ENCODE measurements at places on chromosomes 11 and 22.

GRCh38 chr22:49601614-49602321, 225.9 kb downstream of the BRD1 start:
- DNase-seq = no peak

GRCh38 chr11:11732116-11732515, 109.7 kb upstream of the USP47 start:
- no peak for DNase-seq

DNA sequence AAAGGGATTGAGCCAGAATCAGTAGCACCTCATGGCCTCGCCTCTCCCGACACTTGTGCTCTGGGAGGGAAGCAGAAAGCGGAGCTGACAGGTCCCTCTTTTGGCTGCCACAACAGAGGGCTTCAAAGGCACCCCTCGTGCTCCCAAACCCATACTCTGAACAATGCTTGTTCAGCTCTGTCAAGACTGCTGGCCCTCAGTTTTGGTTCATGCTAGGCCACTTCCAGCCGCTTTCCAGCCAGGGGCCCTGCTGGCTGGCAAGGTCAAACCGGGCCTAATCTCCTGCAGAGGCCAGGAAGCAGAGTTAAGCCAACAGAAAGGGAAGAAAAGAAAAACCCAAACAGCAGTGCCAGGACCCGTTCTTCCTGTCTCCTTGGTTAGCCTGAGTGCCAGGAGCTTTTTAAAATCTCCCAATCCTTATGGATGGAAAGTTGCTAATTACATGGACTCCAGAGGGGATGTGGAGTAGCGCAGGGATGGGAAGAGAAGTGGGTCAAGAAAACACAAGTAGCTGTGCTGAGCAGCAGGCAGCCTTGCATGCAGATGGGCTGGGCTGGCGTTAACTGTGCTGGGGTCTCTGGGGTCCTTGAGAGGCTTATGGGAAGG, 150.6 kb downstream of the GRIK4 start:
- no peak for DNase-seq

DNA sequence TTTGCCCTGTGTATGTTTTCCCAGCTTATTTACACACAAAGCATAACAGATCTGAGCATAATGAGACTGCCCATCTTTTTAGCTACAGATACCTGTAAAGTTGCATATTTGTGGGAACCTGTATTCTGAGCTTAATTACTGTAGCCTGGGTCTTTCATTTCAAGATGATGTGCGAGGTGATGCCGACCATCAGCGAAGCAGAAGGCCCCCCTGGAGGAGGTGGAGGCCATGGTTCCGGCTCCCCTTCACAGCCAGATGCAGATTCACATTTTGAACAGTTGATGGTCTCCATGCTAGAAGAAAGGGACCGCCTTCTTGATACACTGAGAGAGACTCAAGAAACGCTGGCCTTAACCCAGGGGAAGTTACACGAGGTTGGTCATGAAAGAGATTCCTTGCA, 1.5 kb downstream of the PPFIA1 start:
- no peak for DNase-seq

DNA sequence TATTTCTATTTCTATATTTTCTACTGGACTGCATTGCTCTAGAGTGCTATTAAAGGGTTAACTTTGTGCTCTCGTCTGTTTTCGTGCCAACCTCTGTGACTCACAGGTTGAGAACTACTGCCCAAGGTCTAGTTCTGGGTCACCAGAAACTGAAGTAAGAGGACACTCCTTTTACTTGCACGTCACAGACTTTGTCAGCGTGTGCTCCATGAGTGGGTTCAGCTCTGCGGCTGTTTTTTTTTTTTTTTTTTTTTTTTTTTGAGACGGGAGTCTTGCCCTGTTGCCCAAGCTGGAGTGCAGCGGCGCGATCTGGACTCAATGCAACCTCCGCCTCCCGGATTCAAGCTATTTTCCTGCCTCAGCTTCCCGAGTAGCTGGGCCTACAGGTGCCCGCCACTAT, 49.8 kb downstream of the CLMP start:
- DNase-seq = no peak

DNA sequence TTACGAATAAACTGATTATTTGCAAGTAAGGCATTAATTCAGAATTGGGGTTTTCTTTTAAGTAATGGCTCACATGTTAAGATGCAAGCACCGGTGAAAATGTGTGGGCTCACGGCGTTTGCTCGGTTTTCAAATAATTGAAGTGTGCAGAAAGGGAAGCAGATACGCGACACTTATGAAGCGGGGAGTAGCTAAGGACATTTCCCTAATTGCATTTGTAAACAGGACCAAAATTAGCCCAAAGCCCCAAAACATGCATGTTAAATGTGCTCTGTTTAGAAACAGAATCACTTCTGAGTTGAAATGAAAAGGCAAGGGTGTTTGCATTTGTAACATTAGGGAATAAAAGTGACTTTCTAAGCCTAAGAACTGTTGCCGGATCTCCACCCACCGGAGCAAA, 61.3 kb downstream of the ELFN2 start:
- no peak for DNase-seq

GRCh38 chr11:84413549-84413948, 1127.4 kb upstream of the CCDC90B start:
- DNase-seq = no peak

- no peak for DNase-seq
These were observed 117.4 kb upstream of the PARVA start for GRCh38 chr11:12259956-12260355.

GRCh38 chr22:19877626-19878339, 23.1 kb upstream of the GNB1L start:
- DNase-seq = no peak

DNA sequence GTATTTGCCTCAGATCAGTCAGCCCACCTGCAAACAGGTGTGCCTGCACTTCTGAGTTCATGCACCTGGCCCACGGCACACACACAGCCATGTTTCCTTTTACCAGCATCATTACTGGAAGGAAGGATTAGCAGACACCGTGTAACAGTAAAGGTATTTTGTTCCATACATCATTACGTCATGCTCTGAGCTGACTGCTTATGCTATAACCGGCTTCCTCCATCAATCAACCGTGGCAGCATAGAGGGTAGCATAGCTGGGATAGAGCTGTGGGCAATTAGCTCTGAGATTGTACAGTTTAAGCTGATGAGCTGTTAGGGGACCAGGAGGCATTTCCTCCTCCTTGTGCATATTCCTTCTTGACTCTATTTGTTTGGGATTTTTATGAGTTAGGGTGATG, 102.4 kb downstream of the ME3 start:
- no peak for DNase-seq

GRCh38 chr11:131889760-131890581, 519.6 kb downstream of the NTM start:
- DNase-seq = peak; percentile 11

- DNase-seq = no peak
These were observed 6.9 kb downstream of the CADM1 start for GRCh38 chr11:115497303-115497702.

GRCh38 chr11:82865841-82866240, 34.4 kb downstream of the PRCP start:
- no peak for DNase-seq

GRCh38 chr22:36143956-36144355, 16.6 kb downstream of the APOL3 start:
- no peak for DNase-seq

DNA sequence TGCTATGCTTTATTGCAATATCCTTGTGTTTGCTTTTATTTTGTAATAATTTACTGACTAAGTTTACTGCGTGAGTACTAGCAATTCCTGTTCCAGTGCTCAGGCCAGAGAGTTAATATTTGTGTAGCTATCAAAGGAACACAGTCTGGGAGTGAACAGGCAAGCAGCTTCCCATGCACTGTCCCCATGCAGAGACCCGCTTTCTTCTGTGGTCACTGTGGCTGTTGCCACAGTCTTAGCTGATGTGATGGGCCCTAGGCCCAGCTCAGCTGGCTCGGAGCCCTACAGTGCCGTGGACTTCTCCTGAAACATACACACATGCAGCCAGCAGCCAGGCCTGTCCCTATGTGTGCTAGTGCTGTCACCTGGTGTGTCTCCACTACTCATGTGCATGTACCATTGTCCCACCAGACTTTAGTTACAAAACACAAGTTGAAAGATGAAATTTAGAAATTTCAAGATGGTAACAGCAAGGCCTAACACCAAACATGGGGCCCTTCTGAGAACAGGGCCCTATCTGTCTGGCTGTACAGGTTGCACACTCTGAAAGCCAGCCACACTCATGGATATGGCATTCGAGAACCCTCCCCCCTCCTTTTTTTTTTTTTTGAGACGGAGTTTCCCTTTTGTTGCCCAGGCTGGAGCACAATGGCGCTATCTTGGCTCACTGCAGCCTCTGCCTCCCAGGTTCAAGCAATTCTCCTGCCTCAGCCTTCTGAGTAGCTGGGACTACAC, 12.3 kb upstream of the SCUBE2 start:
- no peak for DNase-seq

- peak; percentile 2 for DNase-seq
These were observed at the start of gene GNAZ for GRCh38 chr22:23070418-23071229. TSS of gene GNAZ (plus strand) at chr22:23070519. CDS start at chr22:23095696, 25,177 bp downstream.

- no peak for DNase-seq
These were observed 161.2 kb downstream of the CTTN start for GRCh38 chr11:70559516-70559915.

DNA sequence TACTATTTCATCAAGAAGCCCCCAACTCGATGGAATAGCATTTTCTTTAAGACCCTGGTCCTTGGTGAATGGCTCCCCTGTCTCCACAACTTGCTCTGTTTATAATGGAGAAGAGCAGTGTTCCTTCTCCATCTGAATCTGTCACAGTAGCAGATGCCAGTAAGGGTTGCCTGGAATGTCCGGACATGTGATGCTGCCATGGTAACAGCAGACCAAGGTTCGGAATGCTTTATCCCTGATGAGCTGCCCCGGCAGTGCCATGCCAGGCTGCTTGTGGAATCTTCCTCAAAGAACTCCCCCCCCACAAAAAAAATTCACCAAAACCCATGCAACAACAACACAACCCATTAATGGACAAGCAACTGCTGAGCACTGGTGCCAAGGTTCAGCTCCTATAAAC, 72.5 kb downstream of the KCNC1 start:
- DNase-seq = no peak

- DNase-seq = no peak
These were observed 15.5 kb downstream of the SLC37A2 start for GRCh38 chr11:125078516-125079140.

DNA sequence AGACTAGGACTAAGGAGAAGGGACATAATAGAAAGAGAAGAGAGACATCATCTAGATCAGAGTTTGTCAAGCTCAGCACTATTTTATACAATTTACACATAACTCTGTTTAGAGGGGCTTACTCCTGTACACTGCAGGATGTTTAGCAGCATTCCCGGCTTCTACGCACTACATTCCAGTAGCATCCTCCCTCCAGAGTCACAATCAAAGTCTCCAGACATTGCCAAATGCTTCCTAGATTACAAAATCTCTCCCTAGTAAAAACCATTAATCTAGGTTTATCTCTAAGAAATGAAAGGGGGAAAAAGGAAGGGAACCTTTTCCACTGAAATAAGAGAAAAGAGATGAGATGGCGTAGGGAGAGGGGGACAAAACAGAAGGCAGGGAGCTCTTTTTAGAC, 4.0 kb downstream of the USP28 start:
- no peak for DNase-seq

DNA sequence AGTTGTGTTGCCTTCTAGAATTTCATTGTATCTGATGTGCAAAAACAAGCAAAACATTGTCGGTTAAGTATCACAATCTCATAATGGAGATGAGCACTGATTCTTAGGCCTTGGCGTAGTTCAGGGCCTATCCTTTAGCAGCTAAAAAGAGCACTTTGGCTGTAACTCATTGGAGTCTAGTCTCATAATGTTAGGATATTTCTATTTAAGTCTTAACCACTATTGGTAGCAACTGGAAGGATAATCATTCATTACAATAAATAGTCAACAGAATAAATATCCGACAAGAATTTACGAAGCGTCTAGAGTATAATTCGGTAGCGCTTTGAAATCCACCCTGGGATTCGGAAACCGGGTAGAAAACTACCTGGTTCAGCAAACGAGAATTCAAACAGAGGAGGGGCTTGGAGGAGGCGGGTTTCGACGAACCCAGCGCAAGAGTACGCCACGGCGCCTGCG, 461 bp upstream of the EED start:
- peak; percentile 80 for DNase-seq

GRCh38 chr11:91173701-91174100, 950.9 kb upstream of the CHORDC1 start:
- DNase-seq = no peak

GRCh38 chr22:39017596-39018365, 3.1 kb upstream of the APOBEC3D start:
- DNase-seq = no peak

DNA sequence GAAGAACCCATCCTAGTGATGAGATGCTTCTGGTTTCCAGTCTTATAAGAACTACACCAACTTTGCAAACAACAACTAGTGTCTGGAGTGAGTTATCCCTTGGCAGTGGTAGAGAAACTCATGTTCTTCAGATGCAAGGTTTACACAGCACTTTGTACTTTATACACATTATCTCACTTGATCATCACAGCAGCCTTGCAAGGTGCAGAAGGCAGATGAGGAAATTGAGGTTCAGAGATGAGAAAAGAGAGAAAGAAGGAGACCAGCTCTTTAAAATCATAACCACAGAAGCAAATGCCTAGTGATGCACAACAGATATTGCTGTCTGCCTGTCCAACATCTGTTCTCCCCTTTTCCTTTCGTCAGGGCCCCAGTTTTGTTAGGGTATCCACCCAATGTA, 16.7 kb upstream of the CD44 start:
- DNase-seq = no peak

DNA sequence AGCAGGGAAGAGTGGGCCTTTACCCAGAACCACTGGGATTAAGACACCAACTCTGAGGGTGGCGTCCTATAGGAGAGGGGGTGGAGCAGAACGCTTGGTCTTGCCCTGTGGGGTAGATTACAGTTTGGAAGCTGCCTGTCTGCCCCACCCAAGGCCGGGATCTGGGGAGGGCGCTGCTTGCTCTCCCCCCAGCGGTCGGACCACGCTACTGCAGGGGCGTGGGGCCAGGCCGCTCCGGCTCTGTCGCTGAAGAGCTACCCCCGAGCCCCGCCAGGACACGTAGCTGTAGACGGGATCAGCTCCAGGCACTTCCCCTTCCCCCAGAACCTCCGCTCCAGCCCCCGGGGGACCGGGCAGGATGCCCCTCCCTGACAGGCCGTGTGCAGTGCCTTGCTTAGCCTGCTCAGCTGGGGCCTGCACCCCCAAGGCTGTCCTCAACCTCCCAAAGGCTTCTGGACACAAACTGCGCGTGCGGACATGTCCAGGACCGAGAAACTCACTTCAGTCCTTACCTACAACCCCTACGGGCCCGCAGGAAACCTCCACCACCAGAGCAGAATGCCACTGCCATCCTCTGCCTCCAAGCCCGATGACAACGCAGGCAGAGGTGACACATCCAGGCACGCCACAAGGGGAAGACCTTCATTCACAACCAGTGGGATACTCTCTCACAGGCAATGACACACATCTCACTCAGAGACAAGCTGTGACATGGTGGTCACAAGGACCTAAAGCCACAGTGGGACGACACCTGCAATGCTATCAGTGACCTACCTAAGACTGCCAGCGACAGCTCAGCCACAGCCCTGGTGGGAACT, 3.6 kb downstream of the AHNAK start:
- DNase-seq = peak; percentile 22

- DNase-seq = no peak
These were observed 181.1 kb downstream of the CTTN start for GRCh38 chr11:70579316-70579955.

All from DMS153 (cell line).